ENCODE measurements at places on chromosomes 11 and 22.

- no peak for DNase-seq
Measured at GRCh38 chr11:60513496-60514460, 1.4 kb upstream of the MS4A13 start.

- no peak for DNase-seq
Measured at GRCh38 chr11:69969890-69970784, 108.0 kb upstream of the ANO1 start.

GRCh38 chr11:3944198-3944597 lies 88.7 kb downstream of the STIM1 start:
- DNase-seq: no peak

- DNase-seq: no peak
Measured at GRCh38 chr22:44217346-44217745, 36.6 kb downstream of the PARVG start.

GRCh38 chr11:36142879-36143278 lies 146.3 kb downstream of the COMMD9 start:
- DNase-seq: no peak

- DNase-seq: no peak
Measured at GRCh38 chr22:35292786-35293185, 6.9 kb upstream of the TOM1 start.

- no peak for DNase-seq
Measured at GRCh38 chr11:75151346-75152047, 590 bp downstream of the SLCO2B1 start.

GRCh38 chr11:86636275-86636674 lies 36.1 kb downstream of the ME3 start:
- DNase-seq: no peak

GRCh38 chr11:6745465-6746015 lies 26.2 kb downstream of the OR2AG2 start:
- no peak for DNase-seq

DNA sequence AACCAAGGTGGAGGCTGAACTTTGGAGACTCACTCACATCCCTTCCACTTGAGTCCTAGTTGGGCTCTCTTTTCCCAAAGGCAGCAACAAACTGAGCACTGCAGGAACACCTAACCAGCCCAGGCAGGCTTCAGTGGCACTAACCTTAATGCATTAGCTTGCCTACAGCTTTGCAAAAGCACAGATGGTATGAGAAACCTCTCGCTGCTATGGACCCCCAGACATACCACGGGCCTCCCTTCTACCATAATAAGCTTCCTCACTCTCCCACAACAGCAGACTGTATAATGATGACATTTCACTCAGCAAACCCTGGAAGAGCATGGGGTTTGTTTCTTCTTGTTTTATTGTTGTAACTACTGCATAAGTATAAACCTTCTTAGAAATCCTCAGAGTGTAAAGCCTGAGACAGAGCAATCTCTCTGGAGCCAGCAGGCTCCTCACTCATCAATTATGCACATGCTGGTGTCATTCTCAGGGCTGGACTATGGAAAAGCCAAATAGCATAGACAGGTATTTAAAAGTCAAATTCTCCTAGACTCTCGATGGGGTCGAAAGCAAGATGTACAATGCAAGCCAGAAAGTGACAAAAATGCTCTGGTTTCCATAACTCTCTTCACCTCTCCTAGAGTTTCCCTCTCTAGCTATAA lies 167.6 kb downstream of the NXPE2 start:
- no peak for DNase-seq

DNA sequence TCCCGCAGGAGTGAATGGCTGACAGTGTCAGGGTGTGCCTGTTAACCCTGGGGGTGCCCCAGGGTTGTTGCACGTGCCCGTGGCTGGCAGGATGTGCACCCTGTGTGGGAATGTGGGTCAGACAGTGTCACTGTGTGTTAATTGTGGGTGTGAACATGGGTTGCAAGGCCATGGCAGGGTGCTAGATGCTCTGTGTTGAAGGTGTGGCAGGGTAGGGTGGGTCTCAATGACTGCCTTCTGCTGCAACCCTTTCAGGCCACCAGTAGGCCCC lies 8.3 kb downstream of the RIN1 start:
- DNase-seq: no peak

GRCh38 chr22:25212337-25212736 lies 7.1 kb upstream of the CRYBB2 start:
- no peak for DNase-seq

DNA sequence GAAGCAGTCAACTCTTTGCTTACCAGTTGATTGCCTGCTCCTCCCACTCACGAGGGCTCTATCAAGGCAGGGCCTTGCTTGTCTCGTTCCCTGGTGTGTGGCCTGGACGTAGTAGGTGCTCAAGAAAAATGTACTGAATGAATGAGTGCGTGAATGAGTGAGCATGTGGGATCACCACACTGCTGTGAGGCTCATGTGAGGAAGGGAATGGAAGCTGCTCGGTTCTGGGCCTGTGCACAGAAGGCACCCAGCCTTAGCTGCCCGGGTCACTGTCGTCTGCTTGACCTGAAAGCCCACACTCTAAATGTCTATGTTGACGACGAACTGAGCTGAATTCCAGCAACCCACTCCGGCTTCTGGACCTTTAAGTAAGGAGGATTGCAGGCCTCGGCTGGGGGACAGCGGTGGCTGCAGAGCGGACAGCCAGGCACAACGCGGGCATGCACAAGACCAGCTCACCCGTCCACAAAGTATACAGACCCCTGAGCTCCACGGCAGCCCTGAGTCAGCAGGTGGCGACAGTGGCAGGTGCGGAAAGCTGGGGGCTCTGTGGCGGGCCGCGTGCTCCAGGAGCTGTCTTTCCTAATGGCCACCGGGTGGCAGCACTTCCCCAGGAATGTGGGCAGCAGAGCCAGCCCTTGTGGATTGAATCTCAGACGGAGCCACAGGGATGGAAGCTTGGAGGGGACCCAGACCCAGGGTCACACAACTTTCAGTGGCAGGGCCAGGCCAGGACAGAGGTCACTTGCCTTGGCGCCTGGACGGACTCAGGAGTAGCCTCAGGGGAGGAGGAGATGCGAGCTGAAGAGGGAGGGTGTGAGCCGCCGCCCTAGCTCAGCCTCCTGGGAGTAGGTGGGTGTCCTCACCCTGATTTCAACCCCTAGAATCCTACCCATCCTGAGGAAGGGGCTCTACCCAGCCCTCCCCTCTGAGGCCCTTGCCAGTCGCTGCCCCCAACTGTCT lies 5.0 kb upstream of the PICK1 start:
- DNase-seq: peak; percentile 66

- DNase-seq: no peak
Measured at GRCh38 chr11:105081412-105082150, 36.4 kb upstream of the CARD16 start.

DNA sequence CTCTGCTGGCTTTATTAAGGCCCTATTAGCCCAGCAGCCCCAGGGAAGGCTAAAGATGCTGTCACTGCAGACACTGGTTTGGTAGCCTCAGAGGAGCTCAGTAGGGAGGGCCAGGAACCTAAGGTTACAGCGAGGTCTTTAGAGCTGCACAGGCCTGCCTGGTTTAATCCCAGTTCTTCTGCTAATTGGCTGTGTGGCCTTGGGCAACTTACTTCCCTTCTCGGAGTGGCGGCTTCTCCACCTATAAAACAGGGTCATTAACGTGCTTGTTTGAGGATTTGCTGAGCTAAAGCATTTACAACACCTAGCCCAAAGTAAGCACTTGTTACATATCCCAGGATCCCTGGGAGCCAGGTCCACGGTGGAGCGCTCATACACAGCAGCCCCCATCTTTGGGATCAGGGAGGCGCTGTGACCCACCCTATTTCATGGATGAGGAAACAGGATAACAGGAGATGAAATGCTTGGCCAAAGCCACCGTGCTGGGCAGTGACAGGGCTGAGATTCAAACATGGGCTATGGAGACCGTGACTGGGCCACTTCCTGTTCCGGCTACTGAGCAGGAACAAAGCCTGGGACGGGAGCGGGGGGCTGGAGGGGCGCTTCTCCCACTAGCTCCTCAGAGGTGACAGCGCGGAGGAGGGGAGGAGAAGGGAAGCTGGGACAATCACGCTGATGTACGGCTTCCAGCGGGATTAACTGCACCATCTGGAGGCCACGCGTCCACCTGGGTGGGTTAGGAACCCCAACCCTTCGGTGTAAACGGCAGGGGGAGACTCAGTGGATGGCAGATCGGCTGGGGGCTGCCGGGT lies 61.5 kb downstream of the IGLL1 start:
- DNase-seq: no peak

All from omental fat pad (tissue), 4 donors.